ENCODE measurements at places on chromosomes 5 and 9.

- DNase-seq: no peak
Observed at GRCh38 chr9:137892424-137893191, 15.0 kb downstream of the CACNA1B start.

DNA sequence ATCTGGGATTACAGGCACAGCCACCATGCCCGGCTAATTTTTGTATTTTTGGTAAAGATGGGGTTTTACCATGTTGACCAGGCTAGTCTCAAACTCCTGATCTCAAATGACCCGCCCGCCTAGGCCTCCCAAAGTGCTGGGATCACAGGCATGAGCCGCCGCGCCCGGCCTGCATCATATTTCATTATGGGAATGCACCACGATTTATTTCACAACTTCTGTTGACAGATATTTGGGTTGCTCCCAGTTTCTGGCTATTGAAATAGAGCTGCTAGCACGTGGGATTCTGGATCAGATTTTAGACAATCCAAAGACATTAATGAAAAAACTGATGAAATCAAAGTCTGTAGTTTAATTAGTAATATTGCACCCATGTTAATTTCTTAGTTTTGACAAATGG is 48.4 kb upstream of the FUBP3 start:
- no peak for DNase-seq

DNA sequence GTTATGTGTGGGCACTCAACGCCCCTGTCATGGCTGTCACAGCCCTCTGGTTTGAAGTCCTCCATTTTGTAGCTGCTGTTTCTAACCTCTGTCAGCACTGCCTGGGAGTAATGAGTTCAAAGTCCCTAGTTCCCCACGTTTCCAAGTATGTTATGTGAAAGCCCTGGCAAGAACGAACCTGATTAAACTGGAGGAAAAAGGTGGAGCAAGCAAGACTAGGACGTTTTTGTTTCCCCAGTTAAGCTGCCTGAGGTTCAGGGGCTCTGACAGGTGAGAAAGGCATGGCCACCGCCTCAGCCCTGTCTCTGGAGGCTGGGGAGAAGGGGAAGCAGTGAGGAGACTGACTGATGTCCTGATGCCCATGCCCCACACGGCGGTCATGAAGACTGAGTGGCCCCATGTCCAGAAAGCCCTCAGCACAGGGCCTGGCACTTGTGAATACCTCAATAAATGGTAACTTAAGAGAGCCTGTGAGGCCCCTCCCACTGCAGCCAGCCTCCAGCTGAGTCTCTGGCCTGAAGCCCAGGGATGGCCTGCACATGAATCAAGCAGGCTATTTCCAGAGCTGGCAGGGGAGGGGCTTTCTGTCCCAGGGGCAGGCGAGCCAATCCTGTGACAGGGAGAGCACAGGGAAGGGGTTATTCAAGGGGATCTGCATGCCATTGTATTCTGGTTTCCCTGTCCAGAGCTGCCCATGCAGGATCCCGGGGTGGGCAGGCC is 61.8 kb downstream of the PFDN1 start:
- peak; percentile 54 for DNase-seq

DNA sequence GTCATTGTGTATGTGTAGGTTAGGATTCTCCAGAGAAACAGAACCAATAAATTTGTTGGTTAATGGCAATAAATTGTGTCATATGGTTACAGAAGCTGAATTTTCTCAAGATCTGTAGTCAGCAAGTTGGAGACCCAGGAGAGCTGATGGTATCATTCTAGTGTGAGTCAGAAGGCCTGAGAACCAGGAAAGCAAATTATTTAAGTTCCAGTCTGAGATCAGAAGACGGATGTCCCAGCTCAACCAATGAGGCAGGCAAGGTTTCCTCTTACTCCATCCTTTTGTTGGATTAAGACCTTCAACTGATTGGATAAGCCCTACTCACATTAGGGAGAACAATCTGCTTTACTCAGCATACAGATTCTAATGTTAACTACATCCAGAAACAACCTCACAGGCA is 656.3 kb downstream of the ANXA1 start:
- DNase-seq: no peak

GRCh38 chr9:127502706-127503378 is 51.5 kb downstream of the LRSAM1 start:
- no peak for DNase-seq

DNA sequence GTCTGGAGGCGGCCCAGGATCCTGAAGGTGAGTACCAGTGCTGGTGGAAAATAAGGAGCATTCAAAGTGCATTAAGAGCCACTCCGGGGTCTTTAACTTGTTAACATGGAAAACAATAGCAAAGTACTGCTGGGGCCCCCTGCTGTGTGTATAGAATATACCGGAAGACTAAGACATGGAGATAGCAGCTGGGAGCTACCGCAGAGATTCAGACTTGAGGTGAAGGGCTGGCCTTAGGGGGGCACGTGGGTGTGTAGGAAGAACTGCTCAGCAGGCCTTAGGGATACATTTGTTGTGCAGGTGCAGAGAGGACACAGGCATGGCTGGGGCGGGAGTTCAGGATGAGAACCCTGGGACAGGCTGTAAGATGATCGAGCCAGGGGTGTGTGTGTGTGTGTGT is 1.2 kb upstream of the DMRT1 start:
- no peak for DNase-seq
